ENCODE measurements at places on chromosomes 7 and 10.

- peak; percentile 67 for DNase-seq
These were observed 9.1 kb downstream of the TMEM270 start for GRCh38 chr7:73870041-73870492.

GRCh38 chr10:42960491-42960990 is 116.3 kb upstream of the RET start:
- DNase-seq: peak; percentile 41

GRCh38 chr10:10869592-10869991 is 148.1 kb upstream of the CELF2 start:
- no peak for DNase-seq

DNA sequence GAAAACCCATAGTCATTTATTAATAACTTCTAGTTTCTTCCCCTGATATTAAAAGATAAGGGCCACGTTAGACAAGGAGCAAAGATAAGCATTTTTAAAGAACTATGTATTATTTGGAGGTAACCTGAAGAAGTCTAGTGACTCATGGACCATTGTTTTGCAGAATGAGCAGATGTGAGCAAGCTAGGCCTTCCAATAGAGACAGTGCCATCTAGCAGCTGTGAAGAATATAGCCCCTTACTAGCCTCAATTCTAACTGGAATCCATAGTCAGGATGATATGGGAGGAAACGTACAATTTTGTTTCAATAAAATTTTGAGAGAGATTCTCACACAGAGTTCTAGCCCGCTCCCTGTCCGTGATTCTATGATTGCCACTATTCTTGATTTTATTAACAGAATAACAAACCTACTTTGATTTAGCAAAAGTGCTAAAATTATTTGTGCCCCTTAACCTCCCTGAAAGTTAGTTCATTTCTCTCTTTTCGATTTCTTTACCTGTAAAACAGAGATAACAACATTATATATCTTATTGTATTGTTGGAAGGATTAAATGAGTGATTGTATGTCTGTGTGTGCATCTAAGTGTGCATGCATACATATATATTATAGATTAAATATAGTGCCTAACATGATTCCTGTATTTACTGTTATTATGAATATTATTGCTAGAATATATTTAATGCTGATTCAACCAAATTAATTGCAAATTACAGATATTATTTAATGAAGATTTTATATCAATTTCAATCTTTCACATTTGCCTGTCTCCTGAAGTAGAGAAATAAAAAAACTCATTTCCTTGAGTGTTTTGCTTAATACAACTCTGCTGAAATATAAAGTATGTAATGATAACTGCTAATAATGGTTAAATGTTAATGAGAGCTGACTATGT is 22.7 kb downstream of the FAM237B start:
- DNase-seq: no peak

GRCh38 chr7:26688936-26689506 is 175.4 kb downstream of the SKAP2 start:
- no peak for DNase-seq

DNA sequence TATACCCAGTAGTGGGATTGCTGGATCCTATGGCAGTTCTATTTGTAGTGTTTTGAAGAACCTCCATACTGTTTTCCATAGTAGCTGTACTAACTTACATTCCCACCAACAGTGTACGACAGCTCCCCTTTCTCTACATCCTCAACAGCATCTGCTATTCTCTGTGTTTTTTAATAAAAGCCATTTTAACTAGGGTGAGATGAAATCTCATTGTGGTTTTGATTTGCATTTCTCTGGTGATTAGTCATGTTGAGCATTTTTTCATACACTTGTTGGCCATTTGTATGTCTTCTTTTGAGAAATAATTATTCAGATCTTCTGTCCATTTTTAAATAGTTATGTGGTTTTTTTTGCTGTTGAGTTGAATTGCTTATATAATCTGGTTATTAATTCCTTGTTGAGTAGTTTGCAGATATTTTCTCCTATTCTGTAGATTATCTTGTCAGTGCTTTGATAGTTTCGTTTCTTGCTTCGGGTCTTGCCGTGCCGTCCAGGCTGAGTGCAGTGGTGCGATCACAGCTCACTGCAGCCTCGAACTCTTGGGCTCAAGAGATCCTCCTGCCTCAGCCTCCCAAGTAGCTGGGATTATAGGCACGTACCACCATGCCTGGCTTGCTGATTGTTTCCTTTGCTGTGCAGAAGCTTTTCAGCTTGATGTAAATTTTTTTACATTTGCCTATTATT is 12.0 kb downstream of the MTG1 start:
- no peak for DNase-seq

DNA sequence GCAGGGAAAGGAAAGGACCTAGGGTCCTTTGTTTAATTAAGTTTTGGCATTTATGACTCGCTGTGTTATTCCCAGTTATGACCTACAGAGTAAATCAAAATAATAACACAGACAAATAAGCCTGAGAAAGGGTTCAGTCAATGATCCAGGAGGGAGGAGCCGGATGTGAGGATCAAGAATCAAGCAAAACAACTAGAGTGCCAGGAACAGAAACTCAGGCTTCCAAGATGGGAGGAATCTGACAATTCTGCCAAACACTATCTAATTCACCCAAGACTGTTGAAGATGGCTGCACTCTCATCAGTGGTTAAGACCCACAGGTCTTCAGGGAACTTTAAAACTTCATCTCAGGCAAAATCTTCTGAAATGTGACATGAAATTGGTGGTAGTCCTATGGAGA is 50.3 kb upstream of the PIP4K2A start:
- no peak for DNase-seq

- DNase-seq: no peak
These were observed 445.0 kb downstream of the PARD3 start for GRCh38 chr10:34370126-34370525.

DNA sequence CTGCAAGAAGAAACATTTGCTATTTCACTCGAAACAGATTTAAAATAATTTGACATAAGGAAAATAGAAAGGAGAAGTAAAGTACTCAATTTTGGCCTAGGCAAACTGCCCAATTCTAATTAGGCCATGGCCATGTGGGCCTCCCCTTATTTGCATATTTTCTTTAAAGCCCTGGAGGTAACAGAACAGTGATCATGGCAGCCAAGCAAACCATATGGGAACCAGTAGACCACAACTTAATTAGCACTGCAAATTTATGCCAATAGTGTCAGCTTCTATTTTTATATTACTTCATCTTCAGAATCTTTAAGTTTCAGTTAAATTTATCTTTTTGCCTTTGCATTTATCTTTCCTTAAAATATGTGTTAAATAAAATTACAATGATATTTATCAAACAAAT is 63.3 kb upstream of the THSD7A start:
- no peak for DNase-seq

- DNase-seq: no peak
These were observed 141.4 kb downstream of the KIAA1217 start for GRCh38 chr10:24350070-24350921.

DNA sequence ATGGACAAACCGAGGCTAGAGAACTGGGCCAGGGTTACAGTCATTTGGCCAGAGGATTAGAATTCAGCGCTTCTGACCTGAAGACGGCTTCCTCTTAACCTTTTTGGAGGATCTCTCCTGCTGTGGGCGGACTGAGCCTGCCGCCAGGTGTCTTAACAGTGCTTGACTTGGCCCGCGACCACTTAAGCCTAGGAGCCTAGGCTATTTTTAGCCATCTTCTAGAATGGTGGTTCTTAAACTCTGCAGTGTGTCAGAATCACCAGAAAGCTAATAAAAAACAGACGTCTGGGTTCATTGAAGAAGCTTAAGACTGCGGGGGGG is 722 bp downstream of the MDH2 start:
- no peak for DNase-seq

DNA sequence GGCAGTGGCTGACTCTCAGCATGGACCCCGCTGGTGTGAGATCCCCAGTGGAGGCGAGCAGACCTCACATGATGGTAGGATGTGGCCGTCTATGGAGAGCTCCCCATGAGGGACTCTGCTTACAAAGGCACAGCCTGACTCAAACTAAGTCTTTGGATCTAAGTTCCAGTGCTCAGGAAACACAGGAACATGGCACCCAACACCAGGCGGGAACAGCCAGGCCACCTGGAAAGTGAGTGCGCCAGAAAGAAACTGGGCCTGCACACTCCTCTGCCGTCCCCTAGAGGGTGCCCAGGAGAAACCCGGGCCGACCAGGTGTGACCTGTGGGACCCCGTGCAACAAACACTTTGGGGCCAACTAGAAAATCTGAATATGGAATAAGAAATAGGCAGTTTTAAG is 10.0 kb downstream of the PITRM1 start:
- DNase-seq: no peak

GRCh38 chr7:45703911-45704682 is 129.9 kb downstream of the ADCY1 start:
- DNase-seq: no peak

DNA sequence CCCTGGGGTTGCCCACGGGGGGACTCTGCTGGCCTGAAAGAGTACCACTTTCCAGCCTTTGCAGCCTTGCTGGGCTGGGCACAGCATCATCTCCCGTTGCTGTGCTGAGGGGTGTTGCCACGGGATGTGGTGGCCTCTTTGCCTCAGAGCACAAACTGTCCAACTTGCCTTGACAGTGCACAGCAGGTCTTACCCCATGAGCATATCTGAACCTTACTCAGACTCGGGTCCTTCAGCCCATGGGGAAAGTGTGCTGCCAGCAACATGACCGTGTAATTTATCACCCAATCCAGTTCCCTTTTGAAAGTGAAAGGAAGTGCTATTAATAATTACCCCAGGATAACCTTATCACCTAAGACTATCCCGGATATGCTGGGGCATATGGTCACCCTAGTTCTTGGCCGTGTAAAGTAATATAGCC is 46.8 kb downstream of the TBXAS1 start:
- DNase-seq: no peak

- DNase-seq: no peak
These were observed 17.0 kb downstream of the GOLGA7B start for GRCh38 chr10:97866524-97867219.

DNA sequence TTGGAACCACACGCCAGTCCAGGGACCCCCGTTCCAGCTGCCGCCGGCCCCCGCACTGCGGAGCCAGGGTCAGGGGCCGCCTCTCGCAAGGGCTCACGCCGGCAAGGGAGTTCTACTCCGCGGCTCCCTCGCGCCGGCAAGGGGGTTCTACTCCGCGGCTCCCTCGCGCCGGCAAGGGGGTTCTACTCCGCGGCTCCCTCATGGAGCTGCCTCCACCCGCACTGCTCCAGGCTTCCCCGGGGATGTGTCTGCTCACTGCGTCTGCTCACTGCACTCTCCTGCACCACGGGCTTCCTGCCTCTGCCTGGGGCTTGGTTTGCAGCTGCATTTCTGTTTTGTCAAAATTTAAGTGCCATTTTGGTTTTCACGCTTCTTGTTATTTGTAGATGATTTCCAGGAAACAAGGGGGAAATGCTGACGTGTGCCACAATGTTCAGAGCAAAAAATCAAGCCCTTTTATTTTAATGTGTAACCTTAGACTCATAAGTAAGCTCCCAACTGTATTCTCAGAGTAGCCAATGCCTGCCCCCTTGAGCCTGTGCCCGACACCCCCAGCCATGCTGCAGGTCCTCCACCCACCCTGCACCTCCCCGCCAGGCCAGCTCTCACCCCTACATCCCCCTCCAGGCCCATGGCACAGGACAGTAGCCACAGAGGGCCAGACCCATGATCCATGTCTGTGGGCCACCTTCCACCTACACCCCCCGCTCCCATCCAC is 246.2 kb downstream of the MAD1L1 start:
- DNase-seq: no peak

GRCh38 chr10:22391600-22391999 is 46.3 kb downstream of the SPAG6 start:
- DNase-seq: no peak

- no peak for DNase-seq
These were observed 74.6 kb upstream of the PRSS58 start for GRCh38 chr7:142332421-142332820.

- DNase-seq: no peak
These were observed 386.2 kb downstream of the KCNMA1 start for GRCh38 chr10:77251297-77252013.

DNA sequence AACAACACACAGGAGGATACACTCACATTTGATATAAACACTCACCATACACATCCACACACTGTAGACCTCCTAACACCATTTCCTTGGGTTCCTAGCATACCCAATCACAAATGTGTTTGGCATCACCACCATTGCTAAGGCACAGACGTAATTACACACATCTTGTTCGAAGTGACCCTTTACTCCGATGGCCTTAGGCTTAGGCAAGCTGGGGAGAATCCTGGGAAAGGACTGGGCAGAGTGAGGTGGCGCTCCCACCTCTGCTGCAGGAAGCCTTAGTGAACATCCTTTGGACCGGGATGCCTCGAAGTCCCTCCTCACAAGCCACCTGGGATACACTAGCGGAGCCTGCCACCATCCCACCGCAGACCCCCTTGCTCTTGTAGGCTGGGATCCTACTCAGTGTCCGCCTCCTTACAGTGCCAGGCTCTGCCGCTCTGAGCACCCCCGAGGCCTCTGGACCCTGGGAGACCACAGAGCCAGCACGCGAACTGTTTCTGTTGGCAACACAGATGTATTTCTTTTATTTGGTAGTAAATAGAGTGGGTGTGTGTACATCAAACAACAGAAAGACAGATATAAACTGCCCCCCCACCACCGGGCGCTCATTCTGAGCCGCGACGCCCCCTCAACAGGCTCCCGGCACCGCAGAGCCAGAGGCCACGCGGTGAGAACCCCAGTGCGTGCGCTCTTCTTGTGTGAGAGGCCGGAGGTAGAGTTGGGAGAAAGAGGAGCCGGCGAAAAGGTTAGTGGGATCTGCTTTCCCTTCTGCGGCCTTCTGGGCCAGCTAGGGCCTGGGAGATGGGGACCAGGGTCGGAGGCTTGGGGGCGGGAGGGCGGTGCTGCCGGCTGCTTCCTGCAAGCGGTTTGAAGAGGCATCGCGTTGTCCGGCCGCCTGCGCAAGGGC is 5.9 kb upstream of the HMX2 start:
- DNase-seq: no peak

GRCh38 chr10:110273474-110273873 is 31.2 kb downstream of the SMNDC1 start:
- DNase-seq: peak; percentile 81

- DNase-seq: no peak
These were observed 24.6 kb downstream of the PRSS2 start for GRCh38 chr7:142795339-142795863.

DNA sequence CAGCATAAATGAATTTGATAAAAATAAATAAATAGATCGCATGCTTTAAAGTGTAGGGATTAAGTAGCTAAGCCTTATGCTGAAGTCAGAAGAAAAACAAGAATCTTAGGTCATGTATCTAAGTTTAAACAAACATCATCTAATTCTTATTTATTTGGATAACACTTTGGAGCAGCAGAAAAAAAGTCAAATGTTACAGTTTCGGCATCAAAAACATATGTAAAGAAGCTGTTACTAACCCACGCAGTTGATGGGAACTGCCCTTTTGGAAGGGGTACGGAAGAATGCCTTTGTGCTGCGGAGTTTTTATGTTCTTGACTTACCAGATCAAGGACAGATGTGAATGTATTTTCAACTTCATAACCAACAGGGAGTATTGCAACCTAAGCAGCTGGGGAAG is 37.3 kb upstream of the HABP2 start:
- DNase-seq: no peak

GRCh38 chr7:371119-371778 is 81.3 kb downstream of the FOXL3 start:
- peak; percentile 25 for DNase-seq
